ENCODE measurements at places on chromosomes 3 and 15. TPM values are rescaled to one million over a fixed set of nuclear protein-coding genes. Genes with fewer than 3 reads are reported as not detected.

HIGD2B gene
- total RNA-seq: not detected

SKOR1 gene
- under 0.01 TPM for total RNA-seq

SAMMSON gene
- total RNA-seq: not detected

DAPK2 gene
- total RNA-seq: 10.9 TPM

ESYT3 gene
- total RNA-seq: not detected

ATP11B gene
- total RNA-seq: 92.8 TPM

BTLA gene
- not detected for total RNA-seq

ISLR2 gene
- total RNA-seq: under 0.01 TPM

SLC28A2 gene
- total RNA-seq: not detected

FOXB1 gene
- not detected for total RNA-seq

CFAP161 gene
- total RNA-seq: 0.38 TPM

CLRN1 gene
- not detected for total RNA-seq

FBXL22 gene
- total RNA-seq: 0.13 TPM

EFHB gene
- not detected for total RNA-seq

CCR1 gene
- total RNA-seq: not detected

IGSF11 gene
- 0.13 TPM for total RNA-seq

P4HTM gene
- 4.7 TPM for total RNA-seq

DUOXA2 gene
- total RNA-seq: not detected

TGM5 gene
- not detected for total RNA-seq

NR2E3 gene
- under 0.01 TPM for total RNA-seq

GREM1 gene
- 0.13 TPM for total RNA-seq
